ENCODE measurements at places on chromosomes 2 and 18.

- no peak for DNase-seq
These were observed 51.1 kb downstream of the AP1S3 start for GRCh38 chr2:223786236-223786635.

- DNase-seq = no peak
These were observed 207.5 kb upstream of the FOSL2 start for GRCh38 chr2:28185153-28185552.

DNA sequence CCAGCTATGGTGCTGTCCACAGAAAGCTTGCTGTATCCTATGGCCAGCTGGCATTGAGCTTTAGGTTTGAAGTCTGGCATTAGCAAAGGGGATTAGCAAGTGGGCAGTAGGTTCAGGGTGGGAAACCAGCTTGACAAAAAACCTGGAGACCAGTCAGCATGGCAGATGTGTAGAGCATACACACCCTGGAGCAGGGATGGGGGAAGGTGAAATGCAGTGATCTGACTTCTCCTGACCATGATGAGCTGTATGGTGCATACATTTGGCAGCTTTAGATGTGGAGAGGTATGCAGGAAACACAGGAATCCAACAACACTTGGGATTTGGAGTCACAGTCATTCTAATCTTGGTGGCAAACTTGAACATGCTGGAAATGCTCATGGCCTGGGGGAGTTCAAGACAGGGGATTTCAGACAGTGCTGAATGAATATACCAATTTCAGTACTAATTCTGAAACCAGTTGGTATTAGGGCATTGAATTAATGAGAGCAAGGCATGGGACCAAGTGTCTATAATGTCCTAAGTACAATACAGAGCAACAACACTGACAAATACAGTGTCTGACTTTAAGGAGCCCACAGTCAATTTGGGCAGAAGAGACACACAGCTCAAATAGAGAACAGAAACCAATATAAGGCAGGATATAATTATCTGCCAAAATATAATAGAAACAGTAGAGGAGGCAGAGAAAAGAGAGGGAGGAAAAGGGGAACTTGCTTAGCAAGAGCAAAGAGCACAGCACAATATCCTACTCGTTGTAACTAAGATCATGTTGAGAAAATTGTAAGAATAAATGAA lies 11.8 kb downstream of the ARHGAP15 start:
- DNase-seq = no peak

- DNase-seq = no peak
These were observed 19.9 kb downstream of the RBMS1 start for GRCh38 chr2:160473468-160474318.

- DNase-seq = peak; percentile 3
These were observed 80.6 kb downstream of the EML6 start for GRCh38 chr2:54803783-54804751.

DNA sequence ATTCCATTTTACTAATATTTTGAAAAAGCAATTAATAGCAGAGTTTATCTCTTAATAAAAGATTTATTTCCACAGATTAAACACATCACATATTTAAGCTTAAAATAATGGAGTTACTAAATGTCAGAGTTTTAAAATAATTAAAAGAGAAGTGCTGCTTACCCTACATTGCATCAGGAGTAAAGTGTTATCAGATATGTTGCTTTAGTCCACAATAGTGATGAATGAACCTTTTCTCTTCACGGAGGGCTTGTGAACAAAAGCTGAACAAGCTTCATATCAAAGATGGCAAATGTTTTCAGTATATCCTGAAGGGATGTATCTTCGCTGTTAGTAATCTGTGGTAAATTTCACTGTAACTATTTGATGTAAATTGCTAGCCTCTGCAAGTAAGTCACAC lies 69.4 kb upstream of the TTC27 start:
- DNase-seq = no peak

DNA sequence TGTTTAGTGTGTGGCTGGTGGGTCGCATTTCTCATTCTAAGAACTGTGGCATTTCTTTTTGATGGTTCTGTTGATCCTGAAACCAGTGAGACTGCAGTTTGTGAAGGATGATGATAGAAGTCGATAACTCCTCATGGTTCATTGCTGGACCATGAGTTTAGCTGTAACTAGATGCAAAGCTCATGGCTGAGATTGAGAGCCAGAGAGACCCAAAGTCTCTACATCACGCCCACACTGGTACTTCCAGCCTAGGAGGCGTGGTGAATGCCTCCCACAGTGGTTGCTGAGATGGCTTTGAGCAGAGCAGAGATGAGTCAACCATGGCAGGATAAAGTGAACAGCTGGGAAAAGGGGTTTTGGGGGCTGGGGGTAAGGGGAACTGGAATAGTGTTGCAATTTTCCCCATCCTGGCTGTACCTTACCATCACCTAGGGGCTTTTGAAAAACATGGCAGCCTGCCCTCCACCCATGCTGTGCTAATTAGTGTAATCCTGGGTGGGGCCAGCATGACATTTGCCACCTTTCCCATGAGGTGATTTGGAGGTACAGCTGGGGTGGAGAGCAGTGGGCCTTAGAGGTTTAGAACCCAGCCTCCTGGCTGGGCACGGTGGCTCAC lies 24.1 kb downstream of the INPP4A start:
- peak; percentile 18 for DNase-seq

DNA sequence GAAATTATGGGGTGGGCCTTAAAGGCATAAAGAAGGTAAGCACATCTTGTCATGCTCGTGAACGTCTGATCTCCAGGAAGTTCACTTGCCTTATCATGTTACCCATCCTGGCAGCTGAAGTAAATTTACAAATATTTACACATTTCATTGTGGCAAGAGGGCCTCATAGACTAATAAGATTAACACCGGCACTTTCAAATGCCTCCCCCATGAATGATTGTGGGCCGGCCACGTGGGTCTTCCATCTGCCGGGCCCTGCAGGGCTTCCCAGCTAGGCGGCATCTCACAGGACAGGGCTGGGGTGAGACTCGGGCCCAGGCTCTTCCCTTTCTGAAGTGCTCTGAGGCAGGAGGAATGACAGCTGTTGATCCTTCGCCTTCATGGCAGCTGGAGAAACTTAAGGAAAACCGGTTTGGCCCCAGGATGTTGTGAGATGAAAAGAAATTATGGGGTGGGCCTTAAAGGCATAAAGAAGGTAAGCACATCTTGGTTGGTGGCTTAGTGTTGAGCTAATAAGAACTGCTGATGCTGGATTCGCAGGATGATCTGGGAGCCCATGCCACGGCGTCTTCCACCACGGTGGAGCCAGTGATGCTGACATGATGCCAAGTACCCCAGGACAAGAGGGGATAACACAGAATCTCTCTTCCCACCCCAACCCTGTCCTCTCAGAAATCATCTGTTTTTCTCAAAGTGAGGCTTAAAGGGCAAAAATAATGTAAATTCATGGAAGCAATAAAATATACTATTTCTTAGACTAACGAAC lies 176.3 kb downstream of the SEPTIN10 start:
- no peak for DNase-seq

GRCh38 chr2:64298161-64298560 lies 153.9 kb upstream of the PELI1 start:
- no peak for DNase-seq

- peak; percentile 24 for DNase-seq
These were observed 256.7 kb downstream of the DCDC2C start for GRCh38 chr2:3960106-3960505.

GRCh38 chr2:206084870-206085741 lies 868 bp downstream of the INO80D start:
- peak; percentile 31 for DNase-seq

- no peak for DNase-seq
These were observed 104.4 kb downstream of the RDH14 start for GRCh38 chr2:18456026-18456425.

GRCh38 chr18:31990823-31991222 lies 27.8 kb upstream of the RNF125 start:
- DNase-seq = no peak

DNA sequence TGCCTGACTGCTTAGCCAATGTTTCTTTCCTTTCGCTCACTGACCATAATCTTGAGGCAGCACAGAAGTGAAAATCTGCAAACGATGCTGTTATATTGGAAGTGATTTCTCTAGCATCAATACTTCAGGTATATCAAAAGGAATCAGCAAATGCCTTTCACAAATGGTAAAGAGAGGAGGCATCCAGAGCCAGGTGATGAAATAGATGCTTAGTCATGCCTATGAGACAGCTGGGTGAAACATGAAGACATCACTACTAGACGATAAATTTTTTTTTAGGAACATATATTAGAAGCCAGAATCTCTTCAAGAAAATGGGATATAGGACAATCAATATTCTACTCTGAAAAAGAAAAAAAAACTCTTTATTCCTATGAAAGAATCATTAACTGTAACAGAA lies 249.2 kb upstream of the SLC39A10 start:
- DNase-seq = peak; percentile 23

GRCh38 chr2:41994233-41994637 lies 53.6 kb upstream of the PKDCC start:
- peak; percentile 23 for DNase-seq

DNA sequence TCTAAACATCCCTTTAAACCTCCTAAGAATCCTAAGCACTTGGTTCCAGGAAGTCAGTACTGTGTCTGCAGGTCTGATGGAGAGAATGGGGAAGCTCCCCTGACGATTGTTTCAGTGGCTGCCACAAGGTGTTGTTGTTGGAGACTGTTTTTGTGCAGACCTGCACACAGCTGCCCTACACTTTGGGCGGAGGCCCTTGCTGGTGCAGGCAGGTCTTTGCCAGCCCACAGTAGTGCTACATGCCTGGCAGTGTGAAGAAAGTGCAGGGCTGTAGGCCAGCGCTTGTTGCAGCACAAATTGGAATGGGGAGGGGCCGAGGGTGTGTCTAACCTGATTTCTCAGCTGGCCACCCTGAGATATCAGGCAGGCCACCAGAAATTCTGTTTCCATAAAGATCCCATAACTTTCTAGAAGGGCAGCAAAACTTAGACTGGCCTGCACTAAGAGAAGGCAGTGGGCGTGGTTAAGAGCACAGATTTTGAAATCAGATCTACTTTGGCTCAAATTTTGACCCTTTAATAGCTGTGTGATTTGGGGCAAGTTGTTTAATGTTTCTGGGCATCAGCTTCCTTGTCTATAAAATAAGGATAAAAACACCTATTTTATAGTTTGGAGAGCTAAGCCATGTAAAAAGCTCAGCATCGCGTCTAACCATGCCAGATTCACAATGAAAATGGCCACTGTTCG lies 83.7 kb upstream of the SLC1A4 start:
- no peak for DNase-seq

DNA sequence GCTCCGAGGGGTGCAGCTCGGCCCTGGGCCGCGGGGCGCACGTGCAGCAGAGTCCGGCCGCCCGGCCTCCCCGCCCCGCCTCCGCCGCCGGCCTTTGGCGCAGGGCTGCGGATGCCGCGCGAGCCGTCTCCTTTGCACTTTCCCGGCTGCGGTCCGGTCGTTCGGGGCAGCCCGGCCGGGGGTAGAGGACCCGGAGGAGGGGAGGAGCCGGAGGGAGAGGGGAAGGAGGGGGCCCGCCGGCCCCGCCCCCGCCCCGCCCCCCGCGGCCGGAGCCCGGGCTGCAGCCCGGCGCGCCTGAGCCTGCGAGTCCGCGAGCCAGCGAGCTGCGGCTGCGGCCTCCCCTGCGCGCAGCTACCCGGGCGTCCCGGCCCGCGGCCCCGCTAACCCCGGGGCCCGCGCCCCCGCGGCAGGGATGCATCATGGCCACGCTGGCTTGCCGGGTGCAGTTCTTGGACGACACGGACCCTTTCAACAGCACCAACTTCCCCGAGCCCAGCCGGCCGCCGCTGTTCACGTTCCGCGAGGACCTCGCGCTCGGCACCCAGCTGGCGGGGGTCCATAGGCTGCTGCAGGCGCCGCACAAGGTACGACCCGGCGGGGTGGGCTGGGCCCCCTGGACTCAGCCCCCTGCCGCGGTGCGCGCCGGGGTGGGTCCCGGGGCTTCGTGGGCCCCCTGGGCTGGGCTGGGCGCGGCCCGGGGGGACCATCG lies at the start of gene FHOD3:
Gene FHOD3 (plus strand): TSS at position 297 of the 709 bp plus-strand sequence. CDS start 123 bp downstream, at position 420.
- peak; percentile 27 for DNase-seq

DNA sequence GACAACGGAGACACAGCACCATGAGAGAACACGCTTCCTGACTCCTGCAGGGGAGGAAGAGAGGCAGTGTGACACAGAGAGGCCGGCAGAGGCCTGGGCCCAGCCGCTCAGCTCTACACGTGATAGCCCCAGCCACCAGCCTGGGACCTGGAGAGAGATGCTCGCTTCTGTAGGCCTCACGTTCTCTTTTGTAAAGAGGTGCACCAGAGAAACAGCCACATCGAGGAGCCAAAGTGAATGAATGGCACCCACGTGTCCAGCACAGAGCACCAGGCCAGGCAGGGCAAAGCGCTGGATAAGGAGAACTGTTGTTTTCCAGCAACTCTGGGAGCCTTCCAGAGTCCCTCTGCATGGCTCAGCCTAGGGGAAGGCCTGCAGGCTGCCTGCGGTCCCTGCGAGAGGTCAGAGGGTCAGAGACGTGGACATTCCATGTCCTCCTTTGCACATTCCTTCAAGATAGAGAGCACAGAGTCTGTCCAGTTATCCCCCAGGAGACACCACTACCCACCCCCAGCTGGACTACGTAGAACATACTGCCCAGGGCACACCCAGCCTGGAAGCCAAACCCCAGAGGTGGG lies 14.2 kb downstream of the LIMS2 start:
- DNase-seq = no peak

DNA sequence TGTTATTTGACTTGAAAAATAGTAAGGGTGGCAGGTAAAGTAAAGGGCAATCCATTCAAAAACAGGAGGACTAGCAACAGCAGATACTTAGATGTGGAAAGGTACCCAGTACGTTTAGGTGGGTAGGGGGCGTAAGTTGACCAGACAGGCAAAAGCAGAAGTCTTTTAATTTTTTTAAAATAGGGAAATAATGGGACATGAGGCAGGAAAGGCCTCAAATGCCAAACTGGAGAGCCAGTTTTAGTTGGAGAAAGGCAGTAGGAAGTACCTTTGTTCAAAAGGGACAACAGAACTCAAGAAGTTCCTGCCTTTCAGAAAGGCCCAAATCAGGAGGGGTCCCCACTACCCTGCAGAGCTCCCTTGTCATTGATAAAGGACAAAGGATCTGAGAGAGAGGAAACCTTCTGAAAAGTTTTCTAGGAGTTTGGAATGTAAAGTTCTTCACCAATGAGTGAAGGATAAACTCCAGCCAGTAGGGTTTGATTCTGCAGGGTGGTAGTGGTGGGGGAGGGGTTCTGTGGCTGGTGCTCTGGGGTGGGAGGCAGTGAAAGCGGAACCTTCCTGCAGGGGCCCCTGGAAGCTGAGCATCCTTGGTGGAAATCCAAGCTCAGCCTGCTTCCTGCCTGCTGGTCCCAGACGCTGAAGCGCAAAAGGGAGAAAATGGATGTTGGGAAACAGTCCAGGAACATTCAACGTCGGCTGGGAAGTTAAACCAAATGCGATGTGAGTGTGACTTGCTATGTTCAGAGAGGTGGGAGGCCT lies 40.1 kb downstream of the TMEM17 start:
- DNase-seq = no peak
